ENCODE measurements at places on chromosomes 3 and 15. TPM values are rescaled to one million over a fixed set of nuclear protein-coding genes. Genes with fewer than 3 reads are reported as not detected.

The WDR49 gene
- 6.4 TPM for total RNA-seq

The CPB1 gene
- total RNA-seq, result 0.67 TPM

The TNNC1 gene
- total RNA-seq, result 0.72 TPM

The ZNF385D gene
- total RNA-seq, result 28.2 TPM

The STRA6 gene
- total RNA-seq, result 0.59 TPM

The FBN1 gene
- 24.8 TPM for total RNA-seq

The PRRT3 gene
- 32.5 TPM for total RNA-seq

The CYP11A1 gene
- total RNA-seq, result 2.6 TPM

The EXOG gene
- 32.6 TPM for total RNA-seq

The WNT7A gene
- 6.9 TPM for total RNA-seq

The SCAPER gene
- total RNA-seq, result 89.1 TPM

The MUSTN1 gene
- 18.3 TPM for total RNA-seq

The CDHR4 gene
- not detected for total RNA-seq

The GALNT15 gene
- total RNA-seq, result 50.7 TPM

The SLC22A13 gene
- total RNA-seq, result 3.5 TPM

The ZBBX gene
- total RNA-seq, result 26.7 TPM

The CCDC51 gene
- 15.4 TPM for total RNA-seq

The FEZF2 gene
- 18.9 TPM for total RNA-seq

The ARL14 gene
- total RNA-seq, result not detected

The TPRG1 gene
- total RNA-seq, result 2.6 TPM

The PYGO1 gene
- 6.9 TPM for total RNA-seq

The TNFAIP8L3 gene
- total RNA-seq, result 15.7 TPM

The ZIC1 gene
- total RNA-seq, result 25.5 TPM

The SPINT1 gene
- total RNA-seq, result 1.6 TPM

The GOLGA6D gene
- 0.22 TPM for total RNA-seq

The SPATA12 gene
- not detected for total RNA-seq

The ATP2B2 gene
- total RNA-seq, result 324 TPM

The WDR5B gene
- 3.8 TPM for total RNA-seq

The LEKR1 gene
- not detected for total RNA-seq

The TCAIM gene
- 49.0 TPM for total RNA-seq

The CPLX3 gene
- 4.1 TPM for total RNA-seq

The TLR9 gene
- not detected for total RNA-seq

The ELP6 gene
- 33.7 TPM for total RNA-seq

The KIF15 gene
- 0.82 TPM for total RNA-seq

The XCR1 gene
- total RNA-seq, result not detected

The GP5 gene
- 0.24 TPM for total RNA-seq

The MESD gene
- total RNA-seq, result 25.1 TPM

The PRKCI gene
- 27.3 TPM for total RNA-seq

Measured in dorsolateral prefrontal cortex (tissue), 122 donors.